ENCODE measurements at places on chromosomes 2 and 18.

DNA sequence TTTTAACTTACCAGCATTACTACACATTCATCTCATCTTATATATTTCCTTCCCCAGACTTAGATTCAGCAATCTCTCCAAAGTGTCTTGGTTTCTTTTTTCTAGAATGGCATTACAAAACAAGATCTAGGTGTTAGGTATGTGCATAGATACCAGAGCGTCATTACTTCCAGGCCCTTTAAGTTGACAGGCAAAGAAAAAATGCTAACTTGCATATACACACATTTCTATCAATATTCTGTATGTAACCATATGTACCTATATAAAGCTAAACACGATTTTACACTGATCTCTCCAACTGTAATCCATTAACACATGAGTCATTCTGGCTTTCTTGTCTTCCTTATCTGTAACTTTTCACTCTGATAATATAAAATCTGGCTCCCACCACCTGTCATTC, 503.8 kb upstream of the NRXN1 start:
- DNase-seq, result no peak

DNA sequence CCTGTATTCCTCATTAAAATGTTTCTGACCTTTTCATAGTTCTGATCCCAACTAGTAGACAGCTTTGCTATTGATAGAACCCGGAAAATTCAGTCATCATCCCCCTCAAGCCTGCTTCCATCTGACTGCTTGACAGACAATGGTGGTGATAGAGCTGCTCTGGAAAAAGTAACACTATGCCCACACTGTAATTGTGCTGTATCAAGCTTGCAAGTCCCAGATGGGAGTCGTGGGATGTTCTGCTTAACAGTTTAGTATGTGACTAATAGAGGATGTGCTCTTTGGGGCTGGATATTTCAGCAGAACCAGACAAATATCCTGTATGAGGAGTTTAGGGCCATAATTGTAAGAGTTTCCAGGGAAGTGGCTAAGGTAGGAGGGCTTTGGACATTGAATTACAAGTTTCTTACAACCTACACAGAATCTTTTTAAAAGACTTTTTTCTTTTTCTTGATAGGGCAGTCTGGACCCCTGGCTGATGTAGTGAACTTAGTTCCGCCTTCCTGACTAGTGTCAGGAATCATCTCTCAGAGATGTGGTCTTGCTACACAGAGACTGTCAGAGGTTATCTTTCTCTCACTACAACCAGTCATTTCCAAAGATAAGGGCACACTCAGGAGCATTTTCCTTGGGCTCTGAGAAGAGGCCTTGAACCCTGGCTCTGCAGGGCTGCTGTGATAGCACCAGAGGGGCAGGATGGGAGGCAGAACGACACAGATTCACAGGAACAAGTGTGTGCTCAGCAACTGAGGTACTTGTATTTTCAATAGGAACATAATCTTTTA, 158.0 kb upstream of the RBMS1 start:
- DNase-seq, result no peak

GRCh38 chr2:170819680-170820664, 3.3 kb downstream of the GAD1 start:
- DNase-seq, result no peak

DNA sequence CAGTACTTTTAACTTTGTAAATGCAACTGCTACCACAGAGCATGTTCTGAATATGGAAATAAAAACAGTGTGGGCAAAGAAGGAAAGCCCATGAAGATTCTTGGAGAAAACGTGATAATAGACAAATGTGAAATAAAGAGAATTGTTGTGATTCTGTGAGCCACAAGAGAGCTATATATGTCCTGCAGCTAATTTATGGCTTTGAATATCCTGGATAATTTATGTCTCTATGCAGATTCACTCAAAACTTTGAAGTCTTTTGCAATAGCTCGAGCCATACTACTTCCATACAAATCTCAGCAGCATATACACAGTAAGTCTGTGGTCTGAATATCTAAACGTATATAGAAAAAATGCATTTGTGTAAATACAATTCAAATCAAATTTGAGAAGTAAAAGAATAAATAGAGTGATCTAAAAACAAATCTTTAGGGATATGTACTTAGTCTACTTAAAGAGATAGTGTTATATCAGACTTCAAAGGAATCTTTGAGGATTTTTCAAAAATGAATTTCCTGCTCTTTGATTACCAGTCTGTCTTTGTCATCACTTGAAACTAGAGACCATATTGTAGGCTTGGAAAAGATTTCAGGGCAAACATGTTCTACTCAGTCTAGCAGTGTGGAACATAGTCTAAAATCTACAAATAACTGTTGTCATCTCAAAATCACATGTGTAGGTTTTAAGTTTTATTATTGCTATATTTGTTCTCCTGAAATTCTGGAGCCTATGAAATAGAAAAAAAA, 107.1 kb downstream of the CSRNP3 start:
- DNase-seq, result no peak

All from amniotic stem cell (primary cell).